ENCODE measurements at places on chromosomes 4 and X.

DNA sequence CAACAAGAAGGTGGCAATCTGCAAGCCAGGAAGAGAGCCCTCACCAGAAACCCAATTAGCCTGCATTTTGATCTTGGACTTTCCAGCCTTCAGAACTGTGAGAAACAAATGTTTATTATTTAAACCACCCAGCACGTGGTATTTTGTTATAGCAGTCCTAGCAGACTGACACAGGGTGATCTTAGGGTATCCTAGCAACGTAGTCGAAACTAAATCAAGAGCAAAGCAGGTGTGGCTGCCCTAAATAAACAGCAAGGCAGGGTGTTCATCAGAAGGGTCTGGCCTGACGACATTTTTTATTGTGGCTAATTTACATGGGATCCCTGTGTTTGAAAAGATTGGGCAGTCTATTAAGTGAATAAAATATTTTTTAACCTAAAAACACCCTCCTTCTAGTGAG is 198.8 kb downstream of the VEGFC start:
- no peak for DNase-seq

- peak; percentile 16 for DNase-seq
Measured at GRCh38 chr4:185143601-185143969, 519 bp downstream of the SLC25A4 start.

- DNase-seq: no peak
Measured at GRCh38 chrX:2316534-2316933, 184.2 kb downstream of the DHRSX start.

GRCh38 chrX:34655501-34656455 is 1.3 kb downstream of the TMEM47 start:
- DNase-seq: no peak

- no peak for DNase-seq
Measured at GRCh38 chr4:177879851-177880250, 437.6 kb upstream of the AGA start.

GRCh38 chrX:72125331-72126047 is 6.2 kb downstream of the RTL5 start:
- no peak for DNase-seq

DNA sequence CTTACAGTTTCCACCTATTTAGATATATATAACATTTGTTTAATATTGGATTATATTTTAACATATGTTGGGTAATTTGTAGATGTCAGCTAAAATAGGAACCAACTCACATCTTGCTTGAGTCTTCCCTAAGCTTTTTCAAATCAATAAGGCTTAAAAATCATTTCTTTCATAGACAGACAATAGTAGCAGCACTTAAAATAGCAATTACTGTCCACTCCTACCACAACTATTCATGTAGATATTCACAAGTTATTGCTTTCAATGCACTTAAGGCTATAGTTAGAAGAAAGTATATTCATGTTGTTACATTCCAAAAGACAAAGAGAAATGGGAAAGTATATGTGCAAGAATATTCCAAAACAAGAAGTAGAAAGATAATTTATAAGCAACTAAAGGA is 71.2 kb downstream of the YIPF7 start:
- no peak for DNase-seq

GRCh38 chr4:139558235-139559088 is 2.4 kb upstream of the SETD7 start:
- peak; percentile 2 for DNase-seq

DNA sequence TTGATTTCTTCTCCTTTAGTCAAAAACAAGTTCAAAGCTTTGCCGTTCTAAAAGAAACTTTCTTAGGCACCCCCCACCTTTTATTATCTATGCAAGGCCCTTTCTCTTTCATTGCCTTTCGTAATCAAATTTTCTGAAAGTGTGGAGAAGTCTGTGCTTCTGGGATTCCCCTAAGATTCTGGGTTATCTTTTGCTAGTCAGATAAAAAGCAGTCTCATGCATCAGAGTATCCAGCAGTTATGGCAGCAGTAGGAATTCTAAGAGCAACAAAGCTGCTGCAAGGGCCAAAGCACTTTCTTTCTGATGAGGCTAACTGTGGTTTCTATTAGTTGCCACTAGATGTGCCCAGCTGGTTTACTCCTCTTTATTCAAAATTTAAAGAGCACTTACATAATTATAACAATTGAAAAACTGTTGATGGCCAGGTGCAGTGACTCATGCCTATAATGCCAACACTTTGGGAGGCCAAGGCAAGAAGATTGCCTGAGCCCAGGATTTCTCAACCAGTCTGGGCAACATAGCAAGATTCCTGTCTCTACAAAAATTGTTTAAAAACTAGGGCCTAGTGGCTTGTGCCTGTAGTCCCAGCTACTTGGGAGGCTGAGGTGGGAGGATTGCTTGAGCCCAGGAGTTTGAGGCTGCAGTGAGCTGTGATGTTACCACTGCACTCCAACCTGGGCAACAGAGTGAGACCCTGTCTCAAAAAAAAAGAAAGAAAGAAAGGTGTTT is 296.2 kb downstream of the PAPSS1 start:
- no peak for DNase-seq

DNA sequence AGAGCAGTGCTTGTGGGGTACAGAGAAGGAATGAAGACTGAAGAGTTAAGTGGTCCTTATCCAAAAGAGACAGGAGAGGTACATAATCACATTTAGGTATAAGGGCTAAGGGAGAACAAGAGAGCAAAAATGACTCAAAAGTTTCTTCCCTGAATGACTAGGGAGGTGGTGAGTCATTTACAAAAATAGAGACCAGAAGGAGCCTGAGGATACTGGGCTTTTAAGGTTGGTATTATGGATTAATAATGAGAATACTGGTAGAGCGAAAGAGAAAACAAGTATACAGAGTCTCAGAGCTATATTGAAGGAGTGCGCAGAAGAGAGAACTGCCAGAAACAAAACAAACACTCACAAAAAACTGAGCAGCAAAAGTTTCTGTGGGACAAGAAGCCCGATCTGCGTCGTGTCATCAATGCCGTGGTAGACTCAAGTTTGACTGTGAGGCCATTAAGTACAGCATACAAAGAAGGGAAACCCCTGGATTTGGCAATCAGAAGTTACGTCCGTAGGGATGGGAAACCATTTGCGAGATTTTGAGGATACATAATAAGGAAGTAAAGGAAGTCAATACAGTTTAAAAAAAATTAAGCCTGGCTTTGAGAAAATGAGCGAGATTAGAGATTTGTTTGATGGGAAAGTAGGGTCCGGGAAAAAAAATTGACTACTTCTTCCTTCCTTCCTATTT is 129.1 kb upstream of the STIM2 start:
- no peak for DNase-seq

DNA sequence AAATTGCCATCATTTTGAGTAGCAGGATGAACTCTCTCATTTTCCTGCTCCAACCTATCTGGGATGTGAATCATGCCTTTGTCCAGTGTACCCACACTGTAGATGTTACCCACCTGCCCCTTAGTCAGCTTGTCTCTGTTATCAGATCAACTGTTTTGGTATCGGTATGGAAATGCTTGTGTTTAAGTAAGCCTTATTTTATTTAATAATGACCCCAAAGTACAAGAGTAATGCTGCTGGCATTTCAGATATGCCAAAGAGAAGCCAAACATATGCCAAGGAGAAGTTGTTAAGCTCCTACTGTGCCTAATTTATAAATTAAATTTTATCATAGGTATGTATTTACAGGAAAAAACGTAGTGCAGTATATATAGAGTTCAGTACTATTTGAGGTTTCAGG is 18.6 kb upstream of the RAP1GDS1 start:
- DNase-seq: no peak

- DNase-seq: no peak
Measured at GRCh38 chr4:76977736-76978350, 28.3 kb downstream of the SEPTIN11 start.

GRCh38 chr4:46270986-46271596 is 118.8 kb downstream of the GABRA2 start:
- DNase-seq: no peak
